ENCODE measurements at places on chromosomes 3 and 15. TPM values are rescaled to one million over a fixed set of nuclear protein-coding genes. Genes with fewer than 3 reads are reported as not detected.

- no peak for DNase-seq
Measured at GRCh38 chr15:52483707-52484106, 45.0 kb downstream of the MYO5A start.

GRCh38 chr3:128808672-128809071 lies 70.7 kb upstream of the ACAD9 start:
- DNase-seq: no peak

- no peak for DNase-seq
Measured at GRCh38 chr3:193560870-193561269, 6.2 kb upstream of the ATP13A4 start.

- DNase-seq: no peak
Measured at GRCh38 chr15:86892774-86893449, 813.2 kb downstream of the AGBL1 start.

Gene GPR15
- not detected for total RNA-seq

GRCh38 chr3:36132214-36132613 lies 248.1 kb upstream of the STAC start:
- DNase-seq: no peak

GRCh38 chr3:60303160-60303559 lies 948.1 kb downstream of the FHIT start:
- no peak for DNase-seq

Gene GLT8D1
- 58.6 TPM for total RNA-seq

DNA sequence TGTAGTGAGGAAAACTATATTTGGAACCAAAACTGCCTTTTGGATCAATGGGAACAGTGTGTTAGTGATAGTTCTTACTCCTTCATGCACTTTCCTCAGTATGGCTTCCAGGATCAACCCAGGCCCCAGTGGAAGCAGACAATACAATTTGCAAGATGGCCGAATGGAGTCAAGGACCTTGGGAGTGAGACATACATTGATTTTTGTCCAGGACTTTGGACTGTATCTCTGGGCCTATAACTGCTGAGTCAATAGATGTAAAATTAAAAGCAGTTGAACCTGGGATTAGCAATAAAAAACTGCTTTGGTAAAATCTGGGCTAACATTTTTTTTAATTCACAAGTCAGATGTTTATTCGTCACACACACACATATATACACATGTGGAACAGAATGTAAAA lies 1.8 kb downstream of the ARRDC4 start:
- no peak for DNase-seq

Gene LMAN1L
- not detected for total RNA-seq

GRCh38 chr3:42289026-42289425 lies 23.0 kb upstream of the CCK start:
- DNase-seq: no peak

- DNase-seq: no peak
Measured at GRCh38 chr15:66761726-66762595, 59.9 kb downstream of the SMAD6 start.

Gene GOLGA6L9
- total RNA-seq: 3.8 TPM

- no peak for DNase-seq
Measured at GRCh38 chr3:143597774-143598652, 250.3 kb downstream of the SLC9A9 start.

DNA sequence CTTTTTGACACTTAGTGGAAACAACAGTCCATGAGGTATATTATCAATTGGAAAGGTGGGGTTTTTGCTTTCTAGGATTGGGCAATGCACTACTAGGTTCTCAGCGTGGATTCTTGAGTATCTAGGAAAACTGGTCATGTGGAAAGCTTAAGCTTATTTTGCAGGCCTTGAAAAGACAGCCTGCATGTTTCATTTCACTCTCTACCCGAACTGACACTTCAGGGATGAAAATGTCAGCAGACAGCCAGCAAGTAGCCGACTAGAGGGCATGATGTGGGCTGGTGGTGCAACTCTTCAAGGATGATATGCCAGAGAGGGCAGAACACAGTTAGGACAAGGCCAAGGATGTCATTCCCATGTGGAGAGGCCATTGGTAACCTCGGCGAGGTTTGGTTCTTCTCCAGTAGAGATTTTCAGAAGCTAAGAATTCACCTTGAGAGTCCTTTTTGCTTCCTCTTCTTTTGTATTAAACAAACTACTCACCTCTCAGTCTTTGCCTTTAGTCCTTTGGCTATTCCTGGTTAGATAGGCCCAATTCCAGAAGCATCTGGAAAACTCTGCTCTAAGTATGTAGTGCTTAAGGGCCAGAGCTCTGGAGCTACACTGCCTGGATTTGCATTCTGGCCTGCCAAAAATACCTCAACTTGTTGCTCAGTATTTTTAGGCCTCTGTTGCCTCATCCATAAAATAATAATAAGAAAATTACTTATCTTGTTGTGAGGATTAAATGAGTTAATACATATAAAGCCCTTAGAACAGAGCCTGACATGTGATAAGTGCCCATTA lies 17.9 kb downstream of the LPP start:
- DNase-seq: no peak

DNA sequence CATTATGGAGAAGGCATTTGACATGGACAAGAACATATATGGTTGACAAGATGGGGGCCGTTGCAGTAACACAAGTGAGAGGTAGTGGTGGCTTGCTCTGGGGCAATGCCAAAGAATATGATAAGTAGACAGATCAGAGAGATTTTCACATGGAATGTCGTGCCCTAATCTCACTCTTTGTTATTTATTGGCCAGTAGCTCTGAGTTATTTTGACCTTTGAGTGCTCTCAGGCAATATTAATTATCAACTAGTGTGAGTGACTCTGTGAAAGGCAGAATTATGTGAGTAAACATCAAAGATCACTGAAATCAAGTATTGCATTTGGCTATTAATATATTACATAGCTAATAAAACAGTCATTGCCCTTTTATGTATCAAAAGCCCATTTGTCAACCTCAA lies 164.9 kb upstream of the ADAMTS9 start:
- no peak for DNase-seq

GRCh38 chr3:195760345-195761122 lies 39.8 kb downstream of the MUC20 start:
- DNase-seq: no peak

Gene CRYGS
- 0.46 TPM for total RNA-seq

Gene UPK1B
- not detected for total RNA-seq

Gene RNF111
- 3.8 TPM for total RNA-seq

Gene GPR160
- total RNA-seq: 2.1 TPM

DNA sequence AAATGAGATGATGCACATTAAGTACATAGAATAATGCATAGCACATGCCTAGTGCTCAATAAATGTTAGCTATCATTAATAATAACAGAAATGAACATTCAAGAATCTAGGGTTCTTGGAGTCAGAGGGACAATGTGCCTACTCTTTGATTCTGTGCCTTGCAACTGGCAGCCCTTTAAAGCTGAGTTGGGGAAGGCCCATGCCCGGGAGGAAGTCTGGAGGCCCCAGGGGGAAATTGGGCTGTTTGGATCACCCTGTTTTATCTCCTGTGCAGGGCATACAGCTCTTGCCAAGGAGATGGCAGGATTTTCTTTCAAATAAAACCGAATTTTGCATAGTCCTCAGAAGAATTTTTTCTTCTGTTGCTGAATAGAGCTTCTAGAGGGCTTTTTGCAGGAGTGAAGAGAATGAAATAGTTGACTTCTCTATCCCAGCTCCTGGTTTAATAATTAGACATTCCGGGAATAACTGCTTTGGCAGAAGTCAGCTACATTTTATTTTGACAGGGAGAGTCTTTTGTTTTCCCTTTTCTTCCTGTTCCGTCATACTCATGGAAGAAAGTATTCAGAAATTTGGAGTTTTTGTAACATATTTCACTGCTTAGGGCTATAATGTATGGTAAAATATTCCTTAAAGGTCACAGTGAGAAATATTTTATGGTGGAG lies 18.0 kb upstream of the KCNAB1 start:
- no peak for DNase-seq

Gene WDR6
- 27.8 TPM for total RNA-seq

Gene SLC12A8
- 9.3 TPM for total RNA-seq

Gene SKOR1
- total RNA-seq: 0.05 TPM

- DNase-seq: no peak
Measured at GRCh38 chr15:23690015-23690414, 2.9 kb upstream of the NDN start.

Gene TAGLN3
- total RNA-seq: not detected

Gene DHFR2
- 5.7 TPM for total RNA-seq

DNA sequence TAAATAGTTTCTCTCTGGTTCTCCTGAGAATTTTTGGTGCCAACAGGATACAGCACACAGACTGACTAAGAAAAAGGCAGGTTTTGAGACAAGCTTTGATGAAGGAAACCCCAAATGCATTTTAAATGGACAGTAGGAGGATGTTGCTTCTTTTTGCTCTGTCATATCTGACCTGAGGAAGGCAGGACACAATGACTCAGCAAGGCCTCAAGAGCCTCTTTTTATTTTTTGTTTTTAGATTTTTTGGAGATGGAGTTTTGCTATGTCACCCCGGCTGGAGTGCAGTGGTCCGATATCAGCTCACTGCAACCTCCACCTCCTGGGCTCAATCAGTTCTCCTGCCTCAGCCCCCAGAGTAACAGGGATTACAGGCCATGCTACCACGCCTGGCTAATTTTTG lies 16.9 kb upstream of the KNG1 start:
- DNase-seq: no peak

- DNase-seq: no peak
Measured at GRCh38 chr3:126463521-126463920, 12.2 kb downstream of the ZXDC start.

Gene TTLL13
- 0.43 TPM for total RNA-seq

Gene RCN2
- 87.8 TPM for total RNA-seq

- DNase-seq: no peak
Measured at GRCh38 chr3:101542957-101543356, 18.7 kb upstream of the TRMT10C start.

Data from NCI-H460 (cell line).